ENCODE measurements at places on chromosomes 16 and 17. TPM values are rescaled to one million over a fixed set of nuclear protein-coding genes. Genes with fewer than 3 reads are reported as not detected.

TUBG2 gene
- total RNA-seq: 19.2 TPM

UTS2R gene
- not detected for total RNA-seq

BCAR1 gene
- not detected for total RNA-seq

KIF18B gene
- 70.5 TPM for total RNA-seq

SLFN13 gene
- total RNA-seq: 77.5 TPM

GPR139 gene
- total RNA-seq: not detected

PRPF8 gene
- 346 TPM for total RNA-seq

HP gene
- total RNA-seq: not detected

DNA sequence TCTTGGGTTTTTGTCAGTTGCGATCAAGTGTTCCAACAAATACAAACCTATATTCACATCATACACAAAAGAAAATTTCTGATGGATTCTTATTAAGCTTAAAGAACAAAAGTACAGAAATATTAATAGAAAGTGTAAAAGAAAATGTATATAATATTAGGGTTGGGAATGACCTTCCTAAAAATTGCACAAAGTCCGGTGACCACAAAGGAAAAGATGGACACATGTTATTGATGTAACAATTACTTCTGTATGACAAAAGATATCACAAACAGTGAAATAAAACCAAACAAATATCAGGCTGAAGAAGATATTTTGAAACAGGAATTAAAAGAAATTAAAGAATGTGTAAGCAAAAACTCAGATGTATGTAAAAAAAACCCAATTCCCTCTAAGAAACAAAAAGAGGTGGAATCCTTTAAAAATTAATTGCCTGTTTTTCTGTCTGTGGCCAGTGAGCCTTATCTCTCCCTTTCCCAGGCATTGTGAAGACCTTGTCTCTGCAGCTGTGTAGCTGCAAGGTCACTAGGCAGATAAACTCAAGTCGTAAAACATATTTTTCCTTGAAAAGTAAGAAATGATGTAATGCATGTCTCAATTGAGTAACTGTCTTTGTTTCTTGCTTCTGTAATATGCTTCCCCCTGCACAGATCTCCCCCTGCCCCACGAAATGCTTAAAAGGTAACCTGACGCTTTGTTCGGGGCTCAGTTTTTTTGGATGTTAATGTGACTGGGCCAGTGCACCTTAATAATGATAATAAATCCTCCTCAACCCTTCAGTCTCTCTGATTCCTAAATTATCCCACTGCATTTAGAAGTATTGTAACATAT, 2.8 kb downstream of the ST6GALNAC1 start:
- H3K36me3 ChIP-seq: no peaks in the 10 kb centered on the region
- no peak for DNase-seq
- H3K27me3 ChIP-seq: peaks cover 11% of the 10 kb centered on the region
- no peak overlapping the region for H3K4me3 ChIP-seq

GRCh38 chr17:20228410-20228809, 219.3 kb downstream of the SPECC1 start:
- H3K4me1 ChIP-seq: peaks cover 10% of the 10 kb centered on the region
- DNase-seq: no peak
- no peaks in the 10 kb centered on the region for H3K36me3 ChIP-seq
- no peak overlapping the region for H3K4me3 ChIP-seq
- no peaks in the 10 kb centered on the region for H3K27me3 ChIP-seq

DNA sequence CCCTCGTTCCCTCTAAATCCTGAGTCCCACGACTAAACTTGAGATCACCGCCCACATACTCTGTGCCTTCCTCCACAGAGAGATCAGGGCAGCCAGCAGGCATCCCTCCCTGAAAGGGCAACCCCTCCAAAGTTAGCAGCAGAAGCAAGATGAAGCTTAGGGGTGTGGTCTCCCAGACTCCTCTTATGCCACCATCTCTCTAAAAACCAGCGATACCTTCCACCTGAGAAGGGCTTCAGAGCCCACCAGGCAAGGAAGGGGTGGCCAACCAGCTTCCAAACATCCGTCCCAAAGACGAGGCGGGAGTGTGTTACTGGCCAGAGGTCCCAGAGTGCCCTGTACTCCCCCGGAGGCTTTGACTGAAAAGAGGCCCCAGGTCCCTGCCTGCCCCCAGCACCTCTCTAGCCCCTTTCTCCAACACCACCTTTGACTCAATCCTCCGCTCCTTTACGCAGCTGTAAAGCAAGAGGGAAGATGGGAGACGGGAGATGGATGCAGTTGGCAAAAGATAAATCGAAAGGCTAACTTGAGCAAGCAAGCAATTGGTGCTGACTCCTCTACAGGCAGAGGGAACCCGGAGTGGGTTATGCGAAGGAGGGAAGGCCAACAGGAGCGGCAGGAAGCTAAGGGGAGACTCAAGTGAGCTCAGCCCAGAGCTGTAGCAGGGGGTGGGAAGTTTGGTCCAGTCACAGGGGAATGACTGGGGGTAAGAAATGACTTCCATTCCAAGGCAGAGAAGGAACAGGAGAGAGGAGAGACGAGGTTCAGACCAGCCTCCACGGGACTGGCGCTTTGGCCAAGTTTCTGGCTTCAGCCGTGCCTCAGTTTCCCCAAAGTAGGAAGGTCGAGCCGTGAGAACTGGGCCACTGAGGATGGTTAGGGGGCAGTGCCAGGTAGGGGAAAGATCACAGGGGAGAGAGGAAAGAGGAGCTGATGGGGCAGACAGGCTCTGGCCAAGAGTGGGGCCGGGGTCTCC, 1.0 kb downstream of the ST3GAL2 start:
- peak overlapping the region; percentile 93 for H3K27ac ChIP-seq
- H3K27me3 ChIP-seq: no peaks in the 10 kb centered on the region
- no peak for DNase-seq
- peaks cover 38% of the 10 kb centered on the region for H3K4me1 ChIP-seq
- H3K36me3 ChIP-seq: peaks cover 9% of the 10 kb centered on the region

- H3K27ac ChIP-seq: peak overlapping the region; percentile 88
- peaks cover 11% of the 10 kb centered on the region for H3K4me1 ChIP-seq
- H3K36me3 ChIP-seq: peaks cover 3% of the 10 kb centered on the region
These were observed 488 bp downstream of the TFAP4 start for GRCh38 chr16:4272114-4272956.

- no peak for DNase-seq
- H3K4me3 ChIP-seq: no peak overlapping the region
- no peaks in the 10 kb centered on the region for H3K27me3 ChIP-seq
- no peaks in the 10 kb centered on the region for H3K4me1 ChIP-seq
- H3K36me3 ChIP-seq: no peaks in the 10 kb centered on the region
These were observed 441.0 kb upstream of the SOX9 start for GRCh38 chr17:71679832-71680231.

DNA sequence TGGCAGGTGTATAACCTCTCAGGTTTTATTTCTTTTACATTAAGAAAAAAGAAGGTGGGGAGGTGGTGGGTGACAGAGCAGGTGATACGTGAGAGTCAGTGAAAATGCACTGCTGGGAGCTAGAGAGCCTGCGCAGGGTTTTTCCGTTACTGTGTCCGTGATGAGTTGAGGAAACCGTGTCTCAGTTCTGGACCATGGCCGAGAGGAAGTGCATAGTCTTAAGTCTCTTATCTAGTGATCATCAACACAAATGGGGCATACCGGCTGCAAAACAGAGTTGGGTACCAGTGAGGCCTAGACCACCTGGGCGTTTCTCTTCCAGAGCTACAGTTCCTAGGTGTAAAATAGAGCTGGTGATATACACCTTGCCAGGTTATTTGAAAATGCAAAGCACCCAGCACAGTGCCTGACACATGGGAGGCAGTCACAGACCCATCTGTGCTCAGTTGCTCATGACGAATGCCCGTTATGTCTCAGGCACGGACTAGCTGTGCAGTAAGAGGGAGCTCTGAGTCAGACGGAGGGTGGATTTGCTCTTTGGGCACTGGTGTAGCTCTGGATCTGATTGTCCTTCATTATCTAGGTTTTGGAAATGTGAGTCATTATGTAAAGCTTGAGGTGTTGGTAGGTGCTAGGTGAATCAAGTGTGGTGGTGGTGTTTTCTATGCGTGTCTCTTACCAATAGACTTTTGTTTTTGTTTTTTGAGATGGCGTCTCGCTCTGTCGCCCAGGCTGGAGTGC, 60.9 kb downstream of the RPTOR start:
- no peaks in the 10 kb centered on the region for H3K27me3 ChIP-seq
- peaks cover 17% of the 10 kb centered on the region for H3K36me3 ChIP-seq
- DNase-seq: peak; percentile 9
- peaks cover 32% of the 10 kb centered on the region for H3K4me1 ChIP-seq

DNA sequence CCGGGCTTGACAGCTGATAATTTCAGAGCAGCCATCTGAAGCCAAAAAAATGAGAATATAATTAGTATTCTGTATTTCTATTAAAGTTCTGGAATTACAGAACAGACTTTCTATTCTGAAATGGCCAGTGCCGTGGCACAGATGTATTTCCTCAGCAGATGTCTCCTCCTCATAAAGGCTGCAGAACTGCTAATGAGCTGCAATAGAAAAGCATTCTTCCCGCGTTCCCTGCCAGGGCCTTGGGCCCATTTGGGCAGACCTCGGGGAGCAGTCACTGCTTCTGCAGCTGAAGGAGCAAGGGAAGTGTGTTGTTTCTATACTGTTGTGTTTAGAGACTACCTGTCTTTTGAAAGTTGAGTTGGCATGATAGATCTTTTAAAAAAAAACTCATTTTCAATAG, 152.6 kb upstream of the CACNG5 start:
- H3K27ac ChIP-seq: no peak overlapping the region
- peaks cover 10% of the 10 kb centered on the region for H3K4me1 ChIP-seq
- no peaks in the 10 kb centered on the region for H3K27me3 ChIP-seq
- no peak for DNase-seq
- peaks cover 16% of the 10 kb centered on the region for H3K36me3 ChIP-seq

DNA sequence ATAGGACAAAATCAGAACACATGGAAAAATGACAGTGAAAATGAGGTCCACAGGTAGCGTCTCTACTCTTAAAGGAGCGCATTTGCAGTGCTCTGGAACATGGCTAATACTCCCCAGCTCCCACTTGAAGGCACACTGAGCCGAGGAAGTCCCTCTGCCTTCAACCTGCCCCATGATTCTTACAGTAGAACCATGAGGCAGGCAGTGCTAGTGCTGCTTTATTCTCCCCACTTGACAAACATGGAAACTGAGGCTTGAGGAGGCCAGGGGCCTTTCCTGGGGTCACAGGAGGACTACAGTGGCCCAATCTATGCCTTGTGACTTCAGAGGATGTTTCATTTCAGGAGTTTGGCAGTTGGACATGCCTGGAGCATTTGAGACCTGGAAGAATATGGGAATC, 244.1 kb upstream of the MAF start:
- no peaks in the 10 kb centered on the region for H3K36me3 ChIP-seq
- DNase-seq: no peak
- H3K27ac ChIP-seq: no peak overlapping the region
- peaks cover 4% of the 10 kb centered on the region for H3K4me1 ChIP-seq
- no peaks in the 10 kb centered on the region for H3K27me3 ChIP-seq

Data from activated naive CD8-positive, alpha-beta T cell treated with anti-CD3 and anti-CD28 coated beads, Interleukin-2, amount 10 ng/mL, durations not matched to agents 7 days and 5 days (primary cell).